ENCODE measurements at places on chromosomes 7 and 10. TPM values are rescaled to one million over a fixed set of nuclear protein-coding genes. Genes with fewer than 3 reads are reported as not detected.

The GPR146 gene
- total RNA-seq: 8.1 TPM

The LIPN gene
- total RNA-seq: not detected

The HOXA13 gene
- total RNA-seq: not detected

DNA sequence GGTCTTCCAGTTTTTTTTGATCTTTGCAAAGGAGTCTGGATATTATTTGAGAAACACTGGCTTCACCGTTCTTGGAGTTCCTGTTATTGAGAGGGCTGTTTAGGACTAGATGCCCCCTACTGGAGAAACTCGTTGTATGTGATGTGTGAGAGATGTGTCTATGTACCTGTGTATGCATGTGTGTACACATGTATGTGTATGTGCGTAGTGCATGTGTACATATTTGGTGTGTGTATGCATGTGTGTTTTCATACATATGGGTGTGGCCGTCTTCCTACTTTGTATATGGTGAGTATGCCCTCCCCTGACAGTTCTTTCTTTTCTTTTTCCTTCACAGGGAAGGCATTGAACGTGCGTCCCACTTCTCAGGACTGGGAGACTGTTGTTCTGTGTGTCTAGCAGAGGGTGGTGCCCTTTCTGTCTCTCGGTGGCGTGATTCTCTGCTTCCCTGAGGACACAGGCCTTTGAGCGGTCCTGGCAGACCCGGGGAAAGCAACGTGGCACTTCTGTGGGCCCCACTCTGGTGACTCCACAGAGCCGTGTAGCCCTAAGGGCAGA is 3.0 kb upstream of the CALHM3 start:
- DNase-seq: no peak

The IGF2BP3 gene
- 0.31 TPM for total RNA-seq

The HOXA2 gene
- total RNA-seq: not detected

The MBL2 gene
- total RNA-seq: not detected

DNA sequence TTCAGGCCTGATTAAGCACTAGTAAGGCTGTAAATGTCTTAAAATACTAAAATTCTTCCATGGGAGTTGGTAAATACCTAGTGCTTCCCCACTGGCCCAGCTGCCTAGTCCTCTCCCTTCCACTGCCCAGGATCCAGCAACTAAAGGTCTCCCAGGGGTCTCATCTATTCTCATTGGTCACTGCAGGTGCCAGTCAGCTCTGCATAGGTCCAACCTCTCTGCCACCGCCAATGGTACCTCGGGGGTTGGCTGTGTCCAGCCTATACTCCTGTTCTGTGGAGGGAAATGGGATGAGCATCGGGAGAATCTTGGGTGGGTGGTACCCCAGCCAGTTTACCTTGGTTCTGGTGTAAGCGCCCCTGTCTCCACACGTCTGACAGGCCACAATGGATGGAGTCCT is 6.1 kb upstream of the CREB5 start:
- DNase-seq: no peak

DNA sequence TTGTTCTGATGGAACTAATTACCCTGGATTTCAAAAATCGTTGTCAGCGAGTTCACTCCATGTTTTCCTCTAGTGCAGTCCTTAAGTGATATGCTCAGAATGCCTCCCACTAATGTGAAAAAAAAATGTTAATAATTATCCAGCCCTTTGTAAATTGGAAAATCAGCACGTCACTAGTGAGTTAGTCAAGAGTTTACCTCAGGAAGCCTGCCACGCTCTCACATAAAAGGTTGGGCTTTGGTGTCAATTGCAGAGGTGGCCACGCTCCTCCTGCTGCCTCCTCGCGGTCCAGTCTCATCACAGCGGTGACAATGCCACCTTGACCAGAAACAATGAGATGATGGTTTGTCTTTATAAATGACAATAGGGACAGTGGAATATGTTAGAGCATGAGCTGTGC is 22.5 kb downstream of the UPP1 start:
- no peak for DNase-seq

GRCh38 chr7:55366461-55367070 is 1.4 kb downstream of the LANCL2 start:
- no peak for DNase-seq

- no peak for DNase-seq
These were observed 2.9 kb downstream of the GLCCI1 start for GRCh38 chr7:7971308-7972040.

GRCh38 chr7:50400114-50400513 is 50.0 kb downstream of the FIGNL1 start:
- DNase-seq: no peak

DNA sequence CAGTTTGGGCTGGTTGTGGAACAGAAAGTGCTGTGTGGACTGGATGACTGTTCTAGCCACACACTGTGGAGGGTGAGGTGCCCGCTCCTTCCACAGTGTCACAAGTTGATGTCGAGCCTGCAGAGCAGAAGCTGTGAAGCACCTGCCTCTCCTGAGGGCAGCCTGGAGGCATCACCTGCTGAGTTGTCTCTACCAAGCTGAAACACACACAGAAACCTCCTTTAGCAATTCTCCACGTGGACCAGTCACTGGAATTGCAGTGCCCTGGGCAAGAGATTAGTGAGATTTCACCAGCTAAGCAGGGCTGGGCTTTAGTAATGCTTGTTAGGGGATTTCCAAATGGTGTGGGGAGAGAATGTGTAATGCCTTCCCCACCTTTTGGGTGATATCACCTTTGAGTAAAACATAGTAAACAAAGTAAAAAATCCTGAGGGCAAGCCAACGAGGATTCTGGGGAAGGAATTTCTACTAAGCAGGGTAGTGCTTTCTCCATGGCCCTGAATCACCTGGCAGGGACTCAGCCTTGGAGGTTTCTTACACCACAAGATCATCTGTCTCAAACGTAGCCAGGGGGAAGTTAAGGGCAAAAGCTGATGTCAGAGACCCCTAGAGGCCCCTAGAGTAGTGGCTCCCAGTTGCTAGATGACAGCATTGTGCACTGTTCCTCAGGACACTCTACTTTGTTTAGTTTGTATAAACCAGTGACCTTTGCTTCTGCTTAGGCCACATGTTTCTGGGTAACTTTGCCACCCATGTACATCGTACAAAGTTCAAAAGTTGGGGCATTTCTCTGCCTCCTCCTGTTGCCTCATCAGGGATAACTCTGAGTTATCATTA is 233.1 kb upstream of the IGFBP3 start:
- no peak for DNase-seq

The MYOZ1 gene
- not detected for total RNA-seq

The TM9SF3 gene
- 104 TPM for total RNA-seq

The PNLIPRP2 gene
- total RNA-seq: not detected
